ENCODE measurements at places on chromosomes 5 and 9.

DNA sequence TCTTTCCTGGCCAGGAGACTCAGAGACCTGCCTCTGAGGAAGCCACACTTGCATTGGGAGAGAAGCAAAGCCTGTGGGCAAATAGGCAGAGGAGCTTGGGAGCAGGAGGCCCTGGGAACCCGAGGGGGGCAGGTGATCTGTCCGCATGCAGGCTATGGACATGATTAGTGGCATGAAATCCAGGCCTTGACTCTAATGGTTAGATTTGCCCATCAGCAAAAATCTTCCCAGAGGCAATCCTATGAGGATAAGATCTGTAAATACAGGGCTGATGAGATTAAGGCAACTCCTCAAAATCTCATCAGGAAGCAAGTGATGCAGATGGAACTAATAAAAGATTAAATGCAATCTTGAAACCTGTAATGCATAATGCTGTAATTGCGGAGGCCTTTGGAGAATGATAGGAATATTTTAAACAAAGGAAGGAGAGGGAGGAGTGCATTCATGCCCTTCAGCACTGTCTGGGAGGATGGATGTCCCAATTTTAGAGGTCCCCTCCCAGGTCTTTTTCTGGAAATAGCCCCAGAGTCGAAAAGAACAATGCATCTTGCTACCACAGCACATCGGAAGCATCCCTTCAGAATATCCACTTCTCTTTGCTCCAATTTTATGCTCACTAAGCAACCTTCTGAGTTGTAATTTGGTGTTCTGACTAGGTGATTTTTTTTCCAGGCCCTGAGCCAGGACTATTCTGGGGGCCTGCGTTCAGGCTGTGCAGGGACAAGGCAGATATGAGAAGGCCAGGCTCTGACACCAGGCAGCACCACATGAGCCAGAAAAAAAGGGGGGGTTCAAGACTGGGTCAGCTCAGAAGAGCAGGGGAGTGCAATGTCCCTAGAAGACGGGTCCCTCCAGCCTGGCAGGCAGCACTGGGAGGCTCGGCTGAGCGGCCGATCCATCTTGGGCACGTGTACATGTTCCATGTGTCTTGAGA, 66.5 kb downstream of the MED10 start:
- DNase-seq: no peak

GRCh38 chr5:149664666-149665415, 65.3 kb upstream of the PPARGC1B start:
- DNase-seq: no peak

DNA sequence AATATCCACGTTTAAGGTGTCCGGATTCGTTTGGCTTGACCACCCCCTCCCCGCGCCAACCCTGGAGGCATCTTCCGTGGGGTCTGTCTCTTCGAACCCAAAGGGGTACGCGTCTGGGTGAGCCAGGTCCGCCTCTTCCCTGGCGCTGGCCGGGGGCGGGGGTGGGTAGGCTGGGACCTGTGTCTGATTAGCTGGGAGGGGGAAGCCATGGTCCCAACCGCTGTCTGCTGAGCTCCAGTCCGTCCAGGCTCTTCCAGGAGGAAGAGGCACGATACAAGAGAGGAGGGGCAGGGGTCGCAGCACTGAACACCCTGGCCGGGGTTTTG, at the start of gene LVRN:
Gene LVRN, plus strand, starts transcription at position 237 of the 326 bp plus-strand sequence. CDS start 143 bp downstream, outside the sequence.
- no peak for DNase-seq

DNA sequence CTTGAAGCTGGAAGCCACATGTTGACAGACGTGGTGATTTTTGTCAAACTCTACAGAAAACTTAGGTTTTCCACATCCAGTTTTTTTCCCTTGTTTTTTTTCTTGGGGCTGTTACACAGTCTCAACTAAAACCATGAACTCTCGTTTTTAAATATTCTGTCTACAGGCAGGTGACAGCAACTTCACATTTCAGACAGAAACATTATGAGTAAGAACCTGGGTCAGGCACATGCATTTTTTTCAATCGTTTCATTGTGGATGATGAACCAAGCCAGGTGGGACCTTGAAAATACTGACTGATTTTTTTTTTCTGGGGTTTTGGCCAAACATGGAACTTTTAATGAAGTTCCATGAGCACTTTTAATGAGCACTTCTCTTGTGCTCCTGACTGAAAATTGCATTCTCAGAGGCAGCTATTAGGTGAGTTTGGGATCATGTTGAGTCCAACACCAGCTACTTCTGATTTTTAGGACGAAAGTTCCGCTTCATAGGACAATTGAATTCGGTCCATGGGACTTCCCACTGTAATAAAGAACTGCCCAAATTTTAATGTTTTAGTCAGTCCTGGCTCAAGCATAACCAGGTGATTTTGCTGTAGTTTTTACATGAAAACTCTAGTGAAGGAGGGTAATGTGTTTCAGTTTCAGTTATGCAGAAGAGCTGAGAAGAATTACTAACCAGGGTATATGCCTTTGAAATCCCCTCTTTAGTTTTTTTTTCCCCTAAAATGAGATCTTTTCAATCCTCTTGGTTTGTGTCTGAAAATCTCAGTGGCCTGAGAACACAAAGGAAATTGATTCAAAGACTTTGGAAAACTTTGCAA, 93.2 kb upstream of the ADAMTS16 start:
- no peak for DNase-seq

DNA sequence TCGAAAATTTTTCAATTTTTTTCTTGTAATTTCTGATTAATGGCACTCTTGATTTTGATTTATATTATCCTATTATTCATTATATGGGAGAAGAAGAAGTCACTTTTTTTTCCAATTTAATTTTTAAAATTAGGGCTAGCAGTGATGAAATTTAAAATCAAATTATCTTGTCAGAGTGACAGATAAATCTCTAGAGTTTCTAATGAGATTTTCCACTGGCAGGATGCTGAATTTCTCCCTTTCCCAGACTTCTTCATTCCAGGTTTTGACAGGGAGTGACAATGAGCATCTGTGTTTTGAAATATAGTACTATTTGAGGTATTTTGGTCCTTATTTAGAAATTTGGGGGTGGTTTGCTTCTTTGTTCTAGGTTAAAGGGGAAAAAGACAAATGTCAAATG, 2274.1 kb downstream of the MAT2B start:
- no peak for DNase-seq

GRCh38 chr5:63240063-63240755, 661.6 kb downstream of the LRRC70 start:
- no peak for DNase-seq

DNA sequence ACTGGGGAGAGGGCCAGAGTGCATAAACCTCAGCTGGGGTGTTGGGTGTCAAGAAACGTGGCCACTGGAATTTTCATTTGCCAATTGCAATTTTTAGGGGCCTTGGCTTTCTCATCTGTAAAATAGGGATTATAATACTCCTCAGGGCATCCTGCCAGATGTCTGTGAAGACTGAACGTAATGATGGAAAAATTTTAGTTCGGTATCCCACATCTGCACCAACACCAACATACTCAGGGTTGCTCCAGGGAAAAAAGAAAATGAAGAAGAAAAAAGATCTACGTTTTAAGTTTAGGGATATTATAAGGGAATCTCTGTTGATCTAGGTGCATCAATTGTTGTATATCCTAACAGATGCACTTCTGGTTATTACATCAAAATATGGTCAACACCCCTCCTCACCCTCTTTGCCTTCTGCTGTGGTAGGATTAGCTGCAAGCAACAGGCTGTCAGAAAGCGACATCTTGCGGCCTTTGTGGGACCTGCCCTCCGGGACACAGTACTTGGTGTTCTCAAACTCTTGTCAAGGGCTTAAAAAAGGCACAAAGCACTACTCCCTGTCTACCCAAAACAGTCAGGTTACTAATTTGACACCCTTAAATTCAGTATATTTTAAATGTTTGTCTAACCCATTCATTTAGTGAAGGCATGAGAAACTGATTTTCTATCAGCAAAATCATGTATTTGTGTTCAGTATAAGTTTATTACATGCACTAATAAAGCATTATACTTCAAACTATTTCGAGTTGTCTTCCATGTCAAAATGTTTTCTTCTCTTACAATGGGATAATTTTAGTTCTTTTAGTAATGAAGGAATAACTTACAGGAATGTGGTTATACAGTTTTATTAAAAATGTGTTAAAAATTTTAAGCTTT, 8.3 kb upstream of the TBC1D2 start:
- DNase-seq: peak; percentile 79

- DNase-seq: no peak
Measured at GRCh38 chr5:1378866-1379659, 34.2 kb upstream of the CLPTM1L start.

DNA sequence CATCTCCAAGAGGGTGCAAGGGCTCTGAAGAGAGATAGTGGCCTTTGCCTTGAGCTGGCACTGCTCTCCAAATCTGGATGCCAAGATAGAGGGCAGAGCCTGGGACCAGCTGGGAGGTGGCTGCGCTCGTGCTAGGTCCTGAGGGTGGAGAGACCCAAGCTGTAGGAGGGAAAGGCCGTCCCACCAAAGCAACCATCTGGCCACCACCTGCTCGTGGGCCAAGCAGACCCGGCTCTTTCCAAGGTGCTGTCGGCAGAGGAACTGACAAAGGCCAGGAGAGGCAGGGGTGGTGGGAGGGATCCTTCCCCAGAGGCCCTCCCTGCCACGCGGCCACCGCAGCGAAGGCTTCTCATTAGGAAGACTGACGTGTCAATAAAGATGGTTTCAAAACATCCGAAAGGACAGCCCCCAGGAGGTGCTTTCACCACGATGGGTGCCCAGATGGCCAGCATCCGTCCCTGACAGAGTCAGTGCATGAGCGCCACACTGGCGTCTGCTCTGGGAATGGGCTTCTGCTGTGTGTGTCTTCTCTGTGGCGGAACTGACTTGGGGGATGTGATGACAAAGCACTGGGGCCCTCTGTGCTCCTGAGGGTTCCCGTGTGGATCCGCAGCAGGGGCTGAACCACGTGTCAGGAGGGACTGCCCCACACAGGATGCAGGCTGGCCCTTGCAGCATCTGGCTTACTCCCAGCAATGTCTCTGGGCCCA, 213.5 kb downstream of the FANCC start:
- no peak for DNase-seq

- no peak for DNase-seq
Measured at GRCh38 chr5:54728588-54728915, 211.0 kb downstream of the SNX18 start.

GRCh38 chr5:152271420-152271819, 133.7 kb downstream of the NMUR2 start:
- peak; percentile 87 for DNase-seq

- no peak for DNase-seq
Measured at GRCh38 chr5:57054671-57055070, 102.7 kb upstream of the MIER3 start.

DNA sequence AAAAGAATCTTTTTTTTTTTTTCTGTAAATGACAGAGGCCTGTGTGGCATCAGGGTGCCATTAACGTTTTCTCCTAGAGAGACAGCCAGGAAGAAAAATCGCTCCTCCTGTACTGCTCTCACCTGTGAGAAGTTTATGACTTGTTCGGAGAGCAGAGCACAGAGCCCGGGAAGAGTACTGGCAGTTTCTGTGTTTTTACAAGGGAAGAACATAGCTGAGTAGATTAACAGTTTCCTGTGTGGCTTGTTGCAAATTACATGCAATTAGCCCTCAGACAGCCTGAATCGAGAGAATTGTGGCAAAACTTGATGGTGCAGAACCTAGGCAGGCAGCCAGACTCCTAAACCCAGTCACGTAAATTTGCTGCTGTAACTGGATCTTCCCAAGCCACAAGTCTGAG, 32.1 kb downstream of the PRKACG start:
- DNase-seq: peak; percentile 7

DNA sequence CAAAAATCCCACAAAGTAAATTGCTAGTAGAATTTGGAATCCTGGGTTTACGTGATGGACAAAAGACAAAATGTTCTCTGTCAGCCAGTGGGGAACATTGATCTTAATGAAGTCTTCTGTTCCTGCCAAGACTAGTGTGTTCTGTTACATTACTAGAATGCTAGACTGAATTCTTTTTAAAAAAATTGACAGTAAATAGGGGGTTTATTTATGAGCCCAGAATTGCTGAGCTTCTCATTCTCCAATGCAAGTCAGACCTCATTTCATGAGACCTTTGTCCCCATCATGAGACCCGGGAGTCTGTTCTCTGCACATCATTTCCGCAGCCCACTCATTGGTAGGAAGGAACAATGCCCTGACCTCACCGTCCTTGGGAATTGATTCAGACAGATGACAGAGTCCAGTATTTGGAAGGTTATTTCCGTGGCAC, 173.8 kb upstream of the OTULINL start:
- no peak for DNase-seq

- no peak for DNase-seq
Measured at GRCh38 chr9:79447762-79448161, 124.0 kb upstream of the TLE4 start.

DNA sequence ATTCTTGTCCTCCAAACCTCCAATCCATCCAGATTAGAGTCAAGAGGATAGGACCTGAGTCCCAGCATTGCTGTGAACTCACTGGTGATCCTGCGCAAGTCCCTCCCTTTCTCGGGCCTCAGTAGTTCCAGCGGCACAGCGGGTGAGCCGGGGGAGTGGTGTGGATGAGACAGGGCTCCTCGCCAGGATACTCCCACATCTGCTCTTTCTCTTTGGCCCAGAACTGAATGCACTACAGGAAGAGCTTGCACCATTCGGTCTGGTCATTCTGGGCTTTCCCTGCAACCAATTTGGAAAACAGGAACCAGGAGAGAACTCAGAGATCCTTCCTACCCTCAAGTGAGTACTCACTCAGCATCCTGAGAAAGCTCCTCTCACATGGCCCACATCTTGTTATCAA, 6.3 kb downstream of the GPX3 start:
- DNase-seq: no peak

GRCh38 chr9:133522073-133522910, 2.5 kb downstream of the MYMK start:
- DNase-seq: no peak

- no peak for DNase-seq
Measured at GRCh38 chr5:53473633-53474032, 6.8 kb upstream of the FST start.

DNA sequence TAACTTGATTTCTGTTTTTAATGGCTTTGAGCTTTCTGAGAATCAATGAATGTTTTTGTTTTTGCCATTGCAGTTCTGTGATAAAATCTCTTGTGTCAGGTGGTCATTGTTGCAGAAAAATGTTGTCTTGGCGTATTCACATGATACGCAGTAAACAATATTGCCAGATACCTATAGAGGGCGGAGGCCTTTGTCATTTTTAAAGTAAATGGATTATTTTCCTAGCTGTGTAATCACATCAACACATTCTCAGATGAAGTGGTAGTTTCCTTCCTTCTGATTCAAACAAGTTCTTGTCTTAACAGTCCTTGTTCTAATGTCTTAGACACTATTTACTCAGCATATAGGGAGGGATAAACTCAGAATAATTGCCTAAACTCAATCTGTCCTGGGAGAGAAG, 109.9 kb upstream of the DAB2 start:
- no peak for DNase-seq

DNA sequence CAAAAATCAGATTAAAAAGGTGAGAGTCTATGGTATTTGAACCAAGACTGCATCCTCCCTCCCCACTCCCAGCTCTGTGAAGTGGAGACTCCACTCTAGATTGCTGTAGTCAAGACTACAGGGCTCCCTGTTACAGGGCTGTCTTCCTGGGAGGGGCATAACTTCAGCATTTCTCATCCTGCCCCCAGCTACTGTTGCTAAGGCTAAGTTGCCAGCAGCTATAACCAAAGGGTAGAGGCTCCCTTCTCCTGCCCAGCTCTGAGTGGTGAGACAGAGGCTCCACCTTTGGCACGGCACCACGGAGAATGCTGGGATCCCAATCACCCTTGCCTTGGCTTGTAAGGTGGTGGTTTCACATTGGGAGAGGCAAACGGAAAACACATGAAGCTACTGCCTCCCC, 39.2 kb upstream of the GCNT4 start:
- peak; percentile 11 for DNase-seq

GRCh38 chr5:17182494-17182893, 34.9 kb upstream of the BASP1 start:
- DNase-seq: peak; percentile 71

All from PC-3 (cell line).